ENCODE measurements at places on chromosomes 13 and 19.

DNA sequence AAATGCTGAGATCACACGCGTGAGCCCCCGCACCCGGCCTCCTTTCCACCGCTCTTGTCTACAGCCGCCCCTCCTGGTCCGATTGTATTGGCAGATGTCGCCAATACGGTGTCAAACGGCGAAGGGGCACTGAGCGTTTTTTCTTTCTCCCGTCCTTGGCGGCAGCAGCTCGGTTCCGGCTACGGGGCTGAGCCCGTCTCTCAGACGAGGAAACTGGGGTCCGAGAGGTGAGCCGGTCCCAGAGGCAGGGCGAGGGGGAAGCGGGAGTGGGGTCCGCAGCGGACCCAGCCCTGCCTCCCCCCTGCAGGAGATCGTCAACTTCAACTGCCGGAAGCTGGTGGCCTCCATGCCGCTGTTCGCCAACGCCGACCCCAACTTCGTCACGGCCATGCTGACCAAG is 20.4 kb downstream of the POLRMT start:
- DNase-seq = no peak

DNA sequence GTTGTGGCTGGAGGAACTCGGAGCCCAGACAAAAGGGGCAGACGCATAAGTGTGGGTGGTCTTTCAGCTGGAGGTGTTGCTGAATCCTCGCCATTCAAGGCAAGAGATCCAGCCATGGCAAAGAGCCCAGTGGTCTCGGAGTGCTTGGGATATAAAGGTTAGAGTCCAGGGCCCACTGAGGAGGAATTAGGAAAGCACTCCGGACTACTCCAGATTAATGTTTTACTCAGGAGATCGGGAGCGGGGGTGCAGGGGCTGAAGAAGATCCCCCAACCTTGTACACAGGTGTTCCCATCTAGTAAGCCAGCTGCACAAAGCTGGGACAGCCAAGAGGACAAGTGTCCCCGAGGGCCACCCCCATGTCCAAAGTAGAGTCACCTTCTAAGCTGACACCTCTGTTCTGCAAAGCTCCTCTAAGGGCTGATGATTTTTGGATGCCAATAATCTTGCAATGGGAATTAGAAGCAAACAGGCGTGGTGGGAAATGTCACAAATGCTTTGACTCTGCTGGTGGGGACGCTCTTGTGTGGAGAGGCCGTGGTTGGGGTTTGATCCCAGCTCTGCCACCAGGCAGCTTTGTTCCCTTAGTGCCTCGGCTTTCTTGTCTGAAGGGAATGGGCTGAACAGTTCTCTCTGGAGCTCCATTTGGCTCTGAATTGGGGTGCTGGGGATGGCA is 194.3 kb upstream of the SOX1 start:
- no peak for DNase-seq

GRCh38 chr13:98998831-98999638 is 21.2 kb upstream of the DOCK9 start:
- DNase-seq = no peak

GRCh38 chr13:33235564-33235963 is 50.0 kb downstream of the STARD13 start:
- DNase-seq = no peak

- DNase-seq = no peak
Observed at GRCh38 chr19:32824916-32825608, 44.5 kb downstream of the SLC7A9 start.

GRCh38 chr13:74920361-74920760 is 561.6 kb downstream of the TBC1D4 start:
- no peak for DNase-seq

DNA sequence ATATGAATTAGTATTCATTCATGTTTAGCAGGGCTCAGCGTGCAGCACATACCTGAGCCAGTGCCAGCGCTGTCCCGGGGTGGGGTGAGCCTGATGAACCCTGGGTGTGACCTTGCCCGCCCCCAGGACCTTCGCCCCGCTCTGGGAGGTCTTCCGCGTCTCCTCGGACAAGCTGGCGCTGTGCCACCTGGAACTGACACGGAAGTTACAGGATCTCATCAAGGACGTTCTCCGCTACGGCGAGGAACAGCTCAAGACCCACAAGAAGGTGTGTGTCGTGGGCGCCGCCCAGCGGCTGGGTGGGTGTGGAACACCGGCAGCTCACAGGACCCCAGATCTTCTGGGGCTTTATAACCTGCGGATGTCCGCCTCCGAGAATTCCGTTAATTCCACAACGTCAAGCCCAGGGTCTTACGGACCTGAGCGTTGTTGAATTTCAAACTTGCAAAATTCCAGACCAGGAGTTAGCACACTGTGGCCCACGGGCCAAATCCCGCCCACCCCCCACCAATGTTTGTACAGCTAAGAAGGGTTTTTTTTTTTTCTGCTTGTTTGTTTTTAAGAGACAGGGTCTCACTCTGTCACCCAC is 15.4 kb downstream of the FCHO1 start:
- DNase-seq = no peak

DNA sequence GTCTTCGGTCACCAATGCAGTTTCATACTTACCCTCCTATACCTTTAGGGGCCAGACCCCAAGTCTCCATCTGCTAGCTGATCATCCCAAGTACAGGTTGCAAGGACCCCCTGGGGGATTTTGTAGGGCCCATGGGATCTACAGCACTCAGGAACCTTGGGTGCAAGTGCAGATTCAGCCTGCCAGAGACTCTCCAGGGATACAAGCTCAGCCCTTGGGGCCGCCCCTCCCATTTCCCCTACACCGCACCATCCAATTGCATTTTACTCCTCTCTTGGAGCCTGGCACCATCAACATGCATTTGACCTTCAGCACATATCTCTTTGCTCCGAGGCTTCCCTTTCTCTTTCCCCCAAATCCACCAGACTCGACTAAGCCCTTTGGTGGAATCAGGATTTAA is 154.7 kb upstream of the ZNF536 start:
- DNase-seq = no peak

DNA sequence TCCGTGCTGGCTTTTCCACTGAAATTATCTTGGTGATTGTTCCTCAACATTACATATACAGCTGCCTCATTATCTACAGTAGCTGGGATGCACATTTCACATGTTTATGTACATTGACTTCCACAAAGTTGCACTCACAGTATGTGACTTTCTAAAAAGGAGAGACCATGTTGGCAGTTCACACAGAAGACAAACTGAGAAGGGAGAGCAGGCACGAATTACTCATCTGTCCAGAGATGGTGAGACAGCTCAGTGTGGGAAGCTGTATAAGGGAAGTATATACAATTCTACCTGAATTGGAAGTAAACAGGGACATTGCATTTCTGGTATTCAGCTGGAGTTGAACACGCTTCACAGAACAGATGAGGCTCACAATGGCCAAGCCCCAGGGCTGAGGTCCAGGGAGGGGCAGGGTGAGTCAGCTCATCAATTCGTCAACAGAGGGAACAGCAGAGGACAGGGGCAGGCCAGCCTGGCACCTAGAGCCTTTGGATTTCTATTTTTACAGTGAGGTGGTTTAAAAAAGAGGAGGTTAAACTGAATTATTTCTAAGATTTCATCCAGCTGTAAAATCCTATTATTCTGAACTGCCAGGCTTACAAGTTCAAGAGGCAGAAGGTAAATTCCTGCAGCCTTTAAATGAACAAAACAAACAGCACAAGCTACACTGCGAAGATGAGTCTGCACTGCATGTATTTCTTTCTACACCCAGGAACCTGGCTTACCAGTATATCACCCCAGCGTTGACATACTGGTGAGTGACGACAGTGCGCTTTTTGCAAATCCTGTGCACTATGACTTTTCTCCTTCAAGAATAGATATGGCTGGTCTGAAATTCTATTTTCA is 9.8 kb downstream of the PARP4 start:
- DNase-seq = no peak

DNA sequence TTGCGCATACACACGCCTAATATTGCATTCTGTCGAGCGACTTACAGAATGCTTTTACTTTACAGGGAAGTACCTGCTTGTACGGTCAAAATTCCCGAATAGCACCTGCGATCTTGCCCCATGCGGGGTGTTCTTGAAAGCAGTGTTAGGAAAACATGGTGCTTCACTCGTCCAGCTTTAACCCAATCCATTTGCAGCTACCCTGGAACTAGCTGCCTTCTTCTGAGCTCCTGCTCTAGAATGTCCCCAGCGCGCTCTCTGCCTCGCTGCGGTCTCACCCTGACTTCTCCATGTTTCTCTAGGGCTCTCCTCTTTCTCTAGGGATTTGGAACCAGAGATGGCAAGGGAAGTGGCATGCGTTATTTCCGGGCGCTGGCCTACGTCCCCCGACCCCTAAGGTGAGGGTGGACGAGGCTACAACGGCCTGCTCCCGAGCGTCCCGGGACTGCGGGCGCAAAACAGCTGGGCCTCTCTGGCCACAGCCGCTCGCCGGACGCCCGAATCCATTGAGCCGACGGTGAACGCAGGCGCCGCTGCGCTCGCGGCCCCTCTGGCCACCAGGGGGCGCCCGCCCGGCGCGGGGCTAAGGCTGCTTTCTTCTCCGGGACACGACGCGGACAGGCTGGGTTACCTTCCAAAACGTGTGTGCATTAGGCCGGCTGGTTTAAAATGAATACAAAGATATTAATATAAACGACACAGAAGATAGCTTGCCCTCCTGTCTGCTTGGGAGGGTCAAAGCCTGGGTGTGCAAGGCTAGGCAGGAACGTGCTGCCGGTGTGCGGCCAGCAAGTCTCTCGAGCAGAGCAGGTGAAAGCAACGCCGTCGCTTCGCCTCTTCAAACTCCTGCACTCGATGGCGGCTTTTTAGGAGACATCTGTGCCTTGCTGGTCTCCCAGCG is 1.8 kb upstream of the SPRY2 start:
- DNase-seq = peak; percentile 73

- no peak for DNase-seq
Observed at GRCh38 chr19:39563408-39563807, 23.4 kb upstream of the EID2 start.

- DNase-seq = no peak
Observed at GRCh38 chr13:67200183-67200582, 30.0 kb downstream of the PCDH9 start.

GRCh38 chr19:54493967-54494585 is 8.6 kb upstream of the LAIR2 start:
- DNase-seq = no peak

- no peak for DNase-seq
Observed at GRCh38 chr19:10152100-10152499, 32.4 kb upstream of the EIF3G start.

DNA sequence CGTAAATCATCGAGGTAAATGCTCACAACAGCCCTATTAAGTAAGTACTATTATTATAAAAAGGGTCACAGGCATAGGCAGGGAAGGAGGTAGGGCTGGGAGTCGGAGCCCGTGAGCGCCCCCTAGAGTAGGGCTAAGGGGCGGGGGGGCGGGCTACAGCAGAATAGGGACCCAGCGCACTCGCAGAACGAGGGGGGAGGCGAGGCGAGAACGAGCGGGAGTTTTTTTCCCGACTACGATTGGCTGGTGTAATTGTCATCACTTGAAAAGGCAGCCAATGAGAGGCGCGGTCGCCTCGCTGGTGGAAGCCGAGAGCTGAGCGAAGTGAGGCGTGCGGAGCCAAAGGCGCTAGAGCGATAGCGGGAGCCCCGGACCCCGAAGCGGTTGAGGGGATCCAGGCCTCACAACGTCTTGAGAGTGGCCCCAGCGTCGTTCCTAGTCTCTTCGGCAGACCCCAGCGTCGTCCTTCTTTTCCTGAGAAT is 24.2 kb downstream of the KEAP1 start:
- DNase-seq = peak; percentile 75

- DNase-seq = no peak
Observed at GRCh38 chr13:91882918-91883317, 484.5 kb downstream of the GPC5 start.

- no peak for DNase-seq
Observed at GRCh38 chr13:105758918-105759860, 776.3 kb downstream of the EFNB2 start.

DNA sequence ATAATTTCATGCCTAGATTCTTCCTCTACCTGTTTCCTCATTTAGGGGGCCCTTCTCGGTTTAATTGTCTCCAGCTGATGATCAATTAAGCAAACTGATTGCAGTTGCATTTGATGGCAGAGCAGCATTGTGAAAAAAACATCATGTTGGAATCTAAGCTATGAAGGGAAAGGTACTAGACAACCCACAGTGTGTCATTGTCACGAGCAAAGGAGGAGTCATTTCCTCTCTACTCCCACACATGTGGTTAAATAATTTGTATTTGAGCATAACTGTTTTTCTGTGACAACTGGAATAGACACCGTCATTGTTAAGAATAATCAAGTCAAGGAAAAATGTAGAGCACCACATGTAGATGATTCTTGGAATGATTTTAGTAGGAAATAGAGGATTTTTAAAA is 240.3 kb downstream of the DCT start:
- no peak for DNase-seq

GRCh38 chr19:29324291-29324680 is 111.3 kb upstream of the UQCRFS1 start:
- no peak for DNase-seq

DNA sequence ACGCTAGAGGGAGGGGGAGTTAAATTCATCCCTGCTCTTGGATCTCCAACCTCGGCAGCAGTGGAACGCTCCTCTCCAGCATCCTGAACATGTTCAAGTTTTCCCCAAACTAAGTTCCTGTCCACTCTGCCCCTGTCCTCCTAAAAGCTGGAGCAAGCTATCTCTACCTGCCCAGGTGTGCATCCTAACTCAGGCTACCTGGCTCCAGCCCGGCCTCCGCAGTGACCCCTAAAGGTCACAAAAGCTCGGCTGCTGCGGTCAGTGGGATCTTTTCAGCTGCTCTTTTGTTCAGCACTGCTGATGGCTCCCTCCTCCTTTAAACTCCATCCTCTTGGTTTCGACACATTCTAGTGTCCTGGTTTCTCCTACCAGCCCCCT is 1.4 kb downstream of the DCUN1D2 start:
- DNase-seq = no peak

DNA sequence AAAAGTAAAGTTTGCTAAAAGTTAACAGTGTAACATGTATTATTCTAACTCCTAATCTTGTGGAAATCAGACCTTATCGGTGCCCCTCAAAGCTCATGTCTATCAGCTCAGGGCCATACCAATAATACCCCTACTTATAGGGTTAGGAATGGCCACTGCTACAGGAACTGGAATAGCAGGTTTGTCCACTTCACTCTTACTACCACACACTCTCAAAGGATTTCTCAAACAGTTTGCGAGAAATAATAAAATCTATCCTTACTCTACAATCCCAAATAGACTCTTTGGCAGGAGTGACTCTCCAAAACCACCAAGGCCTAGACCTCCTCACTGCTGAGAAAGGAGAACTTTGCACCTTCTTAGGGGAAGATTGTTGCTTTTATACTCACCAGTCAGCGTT is 1677.7 kb downstream of the OLFM4 start:
- no peak for DNase-seq

GRCh38 chr19:44708940-44709339 is 10.0 kb downstream of the CEACAM16 start:
- DNase-seq = no peak
